ENCODE measurements at places on chromosomes 3 and 15.
A peak's percentile ranks its signal among the peaks of the same experiment; 100 is the strongest.

- no peak for DNase-seq
Measured at GRCh38 chr15:64837502-64837901, 4.2 kb upstream of the PLEKHO2 start.

DNA sequence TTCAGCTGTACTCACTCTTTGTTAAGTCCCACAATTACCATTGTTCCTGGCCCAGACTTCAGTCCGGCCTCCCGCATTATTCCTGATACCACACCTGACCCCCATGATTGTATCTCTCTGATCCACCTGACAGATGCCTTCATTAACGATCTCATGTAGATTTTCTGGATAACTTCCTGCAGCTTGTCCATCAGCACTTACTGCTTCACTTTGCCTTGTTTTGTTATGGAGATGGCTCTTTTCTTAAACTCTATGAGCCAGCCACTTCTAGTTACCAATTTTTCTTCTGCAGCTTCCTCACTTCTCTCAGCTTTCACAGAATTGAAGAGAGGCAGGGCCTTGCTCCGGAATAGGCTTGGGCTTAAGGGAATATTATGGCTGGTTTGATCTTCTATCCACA, 1044.2 kb downstream of the PLOD2 start:
- no peak for DNase-seq

DNA sequence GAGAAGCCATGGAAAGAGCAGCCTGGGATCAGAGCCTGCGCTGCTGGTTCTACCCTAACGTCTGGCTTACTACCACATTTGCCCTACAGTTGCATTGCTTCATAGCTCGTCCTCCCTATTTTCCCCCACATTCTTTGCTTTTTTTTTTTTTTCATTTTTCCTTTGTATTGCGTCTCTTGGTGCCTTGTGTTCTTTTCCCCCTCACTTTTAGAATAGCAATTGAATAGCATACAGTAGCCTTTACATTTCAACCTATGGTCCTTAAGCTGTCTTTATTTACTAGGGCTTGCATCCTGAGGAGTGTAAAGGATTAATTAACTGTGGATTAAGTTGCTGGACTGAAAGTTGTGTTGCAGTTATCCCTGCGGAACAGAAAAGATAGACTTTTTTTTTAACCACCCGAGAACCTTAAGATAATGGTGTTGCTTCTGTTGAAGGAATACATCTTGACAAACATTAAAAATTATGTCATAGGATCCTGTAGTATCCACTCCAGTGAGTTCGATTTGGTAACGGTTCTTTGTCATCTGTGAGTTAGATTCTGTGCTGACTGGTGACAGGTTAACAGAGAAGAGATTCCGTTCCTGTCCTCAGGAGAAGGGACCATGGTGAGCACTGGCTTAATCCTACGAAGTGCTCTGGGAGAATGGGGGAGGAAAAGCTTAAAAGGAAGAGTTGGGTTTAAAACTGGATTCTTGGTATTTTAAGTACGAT, 417.4 kb upstream of the NAALADL2 start:
- DNase-seq: no peak

GRCh38 chr15:99442252-99442897, 123.4 kb upstream of the MEF2A start:
- DNase-seq: peak; percentile 10

DNA sequence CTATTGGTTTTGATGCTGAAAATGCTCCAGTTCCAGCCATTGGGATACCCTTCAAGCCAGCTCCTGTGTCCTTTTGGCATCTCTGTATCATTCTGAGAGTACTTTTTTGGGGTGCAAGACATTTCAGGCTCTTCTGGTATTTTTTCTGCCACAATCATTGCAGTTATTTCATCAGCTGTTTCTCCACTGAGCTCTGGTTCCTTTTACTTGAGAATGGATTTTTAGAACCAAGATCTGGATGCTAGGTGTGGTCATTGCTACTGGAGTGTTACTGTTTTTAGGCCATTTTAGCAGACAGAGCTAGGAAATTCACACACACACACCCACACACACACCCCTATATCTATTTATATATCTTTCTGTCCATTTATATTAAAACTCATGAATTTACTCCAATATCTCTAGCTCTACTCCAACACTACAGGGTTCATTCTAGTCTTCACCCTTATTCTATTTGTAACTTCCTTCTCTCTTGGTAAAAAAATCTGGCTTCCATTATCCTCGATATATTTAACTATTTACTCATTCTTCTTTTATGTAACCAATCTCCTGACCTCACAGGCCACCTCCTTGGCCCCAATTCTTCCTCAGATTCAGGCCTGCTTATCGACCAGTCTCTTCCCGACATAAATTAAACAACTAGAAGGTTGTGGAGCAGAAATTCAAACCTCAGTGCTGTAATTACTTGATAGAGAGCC, 17.0 kb downstream of the SLC35G2 start:
- no peak for DNase-seq

- DNase-seq: peak; percentile 68
Measured at GRCh38 chr3:125437631-125438435, 62.7 kb upstream of the ZNF148 start.

DNA sequence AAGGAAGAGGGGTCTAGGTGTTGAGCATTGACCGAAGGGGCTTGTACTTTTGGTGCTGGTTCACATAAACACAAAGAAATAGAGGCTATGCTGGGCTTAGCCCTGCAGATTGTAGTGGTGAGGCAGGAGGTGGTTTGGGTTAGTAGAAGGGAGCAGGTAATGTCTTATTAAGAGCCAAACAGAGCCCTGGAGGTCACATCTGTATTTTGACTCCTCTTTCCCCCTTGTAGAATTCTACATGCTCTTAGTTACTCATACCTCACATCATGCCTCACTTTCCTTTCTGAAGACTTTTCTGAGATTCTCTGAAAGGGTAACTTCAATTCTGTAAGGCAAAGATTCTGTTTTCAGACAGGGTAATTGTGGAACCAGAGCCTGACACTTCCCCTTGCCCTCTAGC, 16.1 kb upstream of the ZNF80 start:
- DNase-seq: no peak

- no peak for DNase-seq
Measured at GRCh38 chr15:33956397-33956796, 11.9 kb upstream of the CHRM5 start.

- DNase-seq: no peak
Measured at GRCh38 chr3:168424059-168424734, 328.5 kb upstream of the GOLIM4 start.

DNA sequence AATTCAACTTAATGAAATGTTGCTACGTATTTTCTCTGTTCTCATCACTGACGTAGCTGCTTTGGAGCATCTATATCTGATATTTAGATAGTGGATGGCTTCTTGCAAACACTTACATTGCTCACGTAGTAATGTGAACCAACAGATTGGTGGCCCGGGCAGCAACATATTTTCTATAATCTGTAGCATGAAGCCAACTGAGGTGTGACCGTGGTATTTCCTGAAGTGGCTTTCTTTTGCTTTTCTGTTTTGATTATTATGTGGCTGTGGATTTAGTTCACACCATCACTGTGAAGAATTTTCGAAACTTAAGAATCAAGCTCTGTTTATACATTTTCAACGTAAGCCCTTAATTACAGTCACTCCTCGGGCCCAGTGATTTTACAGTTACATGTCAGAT, 288.5 kb downstream of the LPP start:
- no peak for DNase-seq

DNA sequence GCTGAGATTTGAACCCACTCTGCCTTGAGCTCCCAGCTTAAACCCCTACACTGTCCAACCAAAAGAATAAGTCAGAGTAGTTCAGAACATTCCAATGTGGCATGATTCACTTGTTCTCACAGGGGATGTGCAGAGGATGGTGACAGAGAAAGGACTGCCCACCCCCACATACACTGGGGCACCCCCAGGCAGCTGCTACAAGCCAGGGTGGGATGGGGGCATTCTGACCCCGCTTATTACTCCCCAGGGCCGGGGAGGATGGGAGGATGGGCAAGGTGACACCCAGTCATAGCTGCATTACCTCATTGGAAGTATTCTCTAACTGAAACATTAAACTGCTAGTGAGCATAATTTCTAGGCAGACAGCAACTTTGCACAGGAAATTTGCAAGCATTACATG, 126.0 kb upstream of the PRR20G start:
- DNase-seq: no peak

GRCh38 chr3:49780080-49780974, 6.0 kb downstream of the IP6K1 start:
- no peak for DNase-seq

DNA sequence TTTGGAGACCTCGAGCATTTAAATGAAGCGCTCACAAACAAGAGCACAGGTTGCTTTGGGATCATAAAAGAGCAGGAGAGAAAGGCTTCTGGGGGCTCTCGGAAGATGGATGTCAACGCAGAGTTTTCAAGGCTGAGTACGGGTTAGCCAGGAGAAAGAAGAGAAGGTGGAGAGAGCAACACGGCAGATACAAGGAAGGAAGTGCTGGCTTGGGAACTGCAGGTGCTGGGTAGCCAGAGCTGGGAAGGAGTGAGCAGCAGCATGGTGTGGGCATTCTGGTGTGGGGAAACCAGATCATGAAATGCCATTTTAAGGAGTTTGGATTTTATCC, 580 bp upstream of the RUBCN start:
- no peak for DNase-seq

- no peak for DNase-seq
Measured at GRCh38 chr3:127676921-127677351, 4.2 kb downstream of the ABTB1 start.

DNA sequence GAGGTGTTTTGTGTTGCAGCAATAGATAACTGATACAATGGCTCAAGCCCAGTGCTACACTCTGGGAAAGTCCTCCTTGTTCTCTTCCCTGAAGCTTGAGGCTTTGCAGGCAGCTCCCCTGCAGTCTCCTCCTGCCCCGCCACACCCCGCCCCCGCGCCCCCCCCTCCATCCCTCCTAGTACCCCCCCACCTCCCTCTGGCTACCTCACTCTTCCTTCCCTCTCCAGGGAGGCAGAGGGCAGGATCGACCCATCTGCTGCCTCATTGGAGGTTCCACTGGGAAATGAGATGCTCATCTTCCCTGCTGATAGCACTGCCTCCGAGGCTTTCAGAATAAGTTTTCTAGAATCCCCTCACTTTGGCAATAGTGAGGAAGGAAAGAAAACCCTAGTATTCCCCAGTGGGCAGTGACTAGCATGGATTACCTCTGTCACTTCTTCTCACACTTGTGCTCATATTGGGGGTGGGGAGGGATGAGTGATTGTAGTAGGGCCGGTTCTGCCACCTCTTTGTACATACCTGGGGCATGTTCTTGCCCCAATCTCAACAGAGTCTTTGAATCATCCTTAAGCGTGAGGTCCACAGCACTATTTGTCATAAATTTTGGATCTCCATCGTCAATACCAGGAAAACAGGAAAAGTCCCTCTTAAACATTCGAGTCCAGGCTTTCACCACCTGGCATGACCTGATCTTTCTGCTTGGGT, 16.3 kb upstream of the RAB7A start:
- no peak for DNase-seq

DNA sequence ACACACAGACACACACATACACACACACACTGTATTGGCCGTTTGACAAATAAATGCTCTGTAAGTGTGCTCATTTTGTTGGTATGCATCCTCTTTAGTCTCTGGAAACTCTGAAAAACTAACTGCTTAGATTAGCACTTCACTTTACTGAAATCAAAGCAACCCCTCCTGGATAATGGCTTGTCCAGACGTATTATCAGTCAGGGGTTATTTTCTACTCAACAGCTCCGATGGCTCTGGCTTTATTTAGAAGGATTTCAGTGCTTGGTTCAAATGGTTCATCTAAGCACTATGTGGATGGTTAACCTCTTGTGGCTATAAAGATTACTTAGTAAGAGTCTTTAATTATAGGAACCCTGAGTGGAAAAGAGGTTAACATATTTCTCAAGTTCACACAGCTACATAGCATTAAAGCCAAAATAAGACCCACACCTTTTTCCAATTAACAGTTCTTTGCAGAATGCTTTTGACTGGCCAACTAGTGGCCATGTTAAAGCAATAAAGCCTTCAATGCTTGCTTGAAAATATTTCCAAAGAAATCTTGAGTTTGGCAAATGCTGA, 516.1 kb upstream of the NAALADL2 start:
- no peak for DNase-seq

- no peak for DNase-seq
Measured at GRCh38 chr3:178284181-178284580, 252.1 kb upstream of the KCNMB2 start.

- no peak for DNase-seq
Measured at GRCh38 chr3:17121336-17121735, 236.6 kb downstream of the PLCL2 start.

DNA sequence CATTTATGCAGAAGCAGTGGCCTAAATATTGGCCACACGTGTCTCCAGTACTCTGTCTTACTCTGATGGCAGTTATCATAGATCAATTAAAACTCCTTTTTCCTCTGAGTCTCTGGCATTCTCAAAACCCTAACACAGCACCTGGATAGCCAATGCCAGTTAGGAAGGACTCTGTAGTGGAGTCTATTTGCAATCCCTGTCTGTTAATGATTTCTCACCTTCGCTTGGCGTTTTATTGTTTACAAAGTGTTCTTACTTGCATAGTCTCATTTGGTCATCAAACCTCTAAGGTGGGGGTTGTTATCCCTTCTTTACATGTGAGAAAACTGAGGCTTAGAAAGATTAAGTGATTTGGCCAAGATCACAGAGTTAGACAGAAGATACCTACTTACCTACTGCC, 258.8 kb downstream of the IL5RA start:
- DNase-seq: no peak

DNA sequence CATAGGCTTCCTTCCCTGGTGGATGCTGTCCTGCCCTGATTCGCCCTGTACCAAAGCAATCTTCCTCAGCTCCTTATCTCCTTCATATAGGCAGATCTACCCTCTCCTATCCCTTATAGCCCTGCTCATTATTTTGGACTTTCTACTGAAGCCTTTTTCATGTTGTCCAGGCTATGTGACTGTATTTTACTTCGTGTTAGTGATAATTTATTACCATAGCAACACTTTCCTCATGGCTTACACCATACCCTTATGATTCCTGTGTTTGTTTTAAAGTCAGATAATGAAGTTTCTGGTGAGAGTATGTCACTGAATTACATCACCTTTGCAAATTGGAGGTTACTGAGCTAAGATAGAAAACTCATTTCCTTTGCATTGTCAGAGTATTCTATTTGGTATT, 352.6 kb downstream of the NLGN1 start:
- DNase-seq: no peak

DNA sequence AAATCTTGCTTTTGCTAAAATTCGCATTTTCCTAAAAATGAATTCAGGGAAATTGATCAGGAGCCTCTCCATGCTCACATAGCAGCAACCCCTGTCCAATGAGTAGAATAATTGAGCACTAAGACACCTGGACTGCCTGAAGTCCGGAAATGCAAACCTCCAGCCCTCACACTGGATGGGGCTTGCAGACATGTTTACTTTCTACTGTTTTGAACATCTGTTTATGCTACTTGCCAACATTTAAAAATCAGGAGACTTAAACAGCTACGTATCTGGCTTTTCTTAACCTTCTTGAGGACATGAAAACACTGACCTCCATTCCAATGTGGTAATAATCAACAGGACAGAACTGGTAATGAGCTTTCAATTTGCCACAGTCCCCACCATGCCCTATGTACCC, 184.4 kb downstream of the SHOX2 start:
- DNase-seq: no peak
